ENCODE measurements at places on chromosomes 4 and X.

DNA sequence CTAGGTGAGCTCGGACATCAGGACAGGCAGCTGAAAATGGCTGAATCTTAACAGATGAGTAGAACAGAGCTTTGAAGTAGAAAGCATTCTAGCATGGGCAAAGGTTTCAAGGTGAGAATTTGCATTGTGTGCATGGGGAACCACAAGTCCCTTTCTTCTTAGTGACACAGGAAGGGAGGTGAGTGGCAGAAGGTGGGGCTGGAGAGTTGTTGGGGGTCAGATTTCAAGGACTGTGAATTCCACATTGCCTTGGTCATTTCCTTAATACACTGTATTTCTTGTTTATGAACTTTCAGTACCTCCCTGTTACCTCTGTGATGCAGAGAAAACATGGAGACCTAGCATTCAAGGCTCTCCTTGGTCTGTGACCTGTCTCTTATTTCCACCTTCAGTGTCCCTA, 4.1 kb downstream of the APEX2 start:
- no peak for DNase-seq

- DNase-seq: no peak
Measured at GRCh38 chr4:8319731-8320385, 50.3 kb downstream of the HTRA3 start.

- DNase-seq: peak; percentile 80
Measured at GRCh38 chrX:134604701-134605311, 53.5 kb downstream of the PLAC1 start.

GRCh38 chrX:131366407-131366806, 77.3 kb upstream of the IGSF1 start:
- DNase-seq: no peak

DNA sequence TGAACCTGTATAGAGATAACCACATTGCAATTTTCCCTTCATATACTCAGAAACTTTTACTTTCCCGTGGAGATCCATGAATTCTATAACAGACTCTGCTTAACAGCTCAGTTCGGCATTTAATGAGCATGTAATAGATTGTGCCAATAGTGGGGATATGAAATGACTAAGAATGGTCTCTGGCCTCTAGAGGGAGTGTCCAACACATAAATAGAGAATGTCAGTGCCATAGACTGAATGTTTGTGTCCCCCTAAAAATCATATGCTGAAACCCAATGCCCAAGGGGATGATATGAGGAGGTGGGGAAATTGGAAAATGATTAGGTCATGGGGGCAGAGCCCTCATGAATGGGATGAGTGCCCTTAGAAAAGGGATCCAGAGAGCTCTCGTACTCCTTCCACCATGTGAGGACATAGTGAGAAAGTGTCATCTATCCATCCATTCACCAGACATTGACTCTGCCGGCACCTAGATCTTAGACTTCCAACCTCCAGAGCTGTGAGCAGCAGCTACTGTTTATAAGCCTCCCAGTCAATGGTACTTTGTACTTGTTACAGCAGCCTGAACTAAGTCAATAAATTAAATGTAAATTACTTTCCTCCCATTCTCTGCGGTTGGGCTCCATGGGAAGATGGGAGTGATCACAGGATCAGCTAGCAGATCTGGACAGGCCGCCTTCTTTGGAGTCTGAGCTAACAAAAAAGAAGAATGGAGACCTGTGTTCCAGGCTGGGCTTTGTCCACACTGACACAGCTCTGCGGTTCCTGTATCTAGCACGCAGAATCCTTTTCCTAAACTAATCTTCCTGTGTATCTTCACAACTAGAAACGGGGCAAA, 28.1 kb upstream of the HPSE start:
- DNase-seq: no peak

DNA sequence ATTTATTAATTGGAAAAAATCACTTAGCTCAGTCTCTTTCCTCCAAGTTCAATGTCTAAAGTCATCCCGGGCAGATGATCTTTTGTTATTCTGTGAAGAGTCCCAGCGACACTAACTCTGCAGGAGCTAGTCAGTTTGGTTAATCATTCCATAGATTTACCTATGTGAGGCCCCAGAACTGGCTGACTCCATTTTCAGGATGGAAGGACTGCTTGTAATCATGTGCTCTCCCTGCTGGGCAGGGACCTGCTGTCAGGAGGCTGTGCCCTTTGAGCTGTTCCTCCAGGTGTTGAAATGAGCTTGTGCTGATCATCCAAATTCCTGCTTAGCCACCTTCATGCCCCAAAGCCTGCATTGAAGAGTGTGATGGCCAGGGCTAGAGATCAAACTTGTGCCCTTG, 169.8 kb downstream of the NHS start:
- DNase-seq: no peak

DNA sequence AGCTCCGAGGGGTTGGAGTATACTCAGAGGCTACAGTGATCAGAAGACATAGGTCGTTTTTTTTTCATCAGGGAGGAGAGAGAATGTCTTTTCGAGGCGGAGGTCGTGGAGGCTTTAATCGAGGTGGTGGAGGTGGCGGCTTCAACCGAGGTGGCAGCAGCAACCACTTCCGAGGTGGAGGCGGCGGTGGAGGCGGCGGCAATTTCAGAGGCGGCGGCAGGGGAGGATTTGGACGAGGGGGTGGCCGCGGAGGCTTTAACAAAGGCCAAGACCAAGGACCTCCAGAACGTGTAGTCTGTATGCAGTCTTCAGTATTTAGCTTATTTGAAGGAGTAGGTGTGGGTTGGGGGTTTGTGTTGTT, 500 bp downstream of the GAR1 start:
- DNase-seq: no peak

- no peak for DNase-seq
Measured at GRCh38 chr4:185479507-185479971, 8.0 kb upstream of the CCDC110 start.

GRCh38 chr4:17328141-17328815, 183.6 kb downstream of the QDPR start:
- DNase-seq: no peak

- DNase-seq: no peak
Measured at GRCh38 chr4:84496706-84497503, 2.2 kb downstream of the NKX6-1 start.

DNA sequence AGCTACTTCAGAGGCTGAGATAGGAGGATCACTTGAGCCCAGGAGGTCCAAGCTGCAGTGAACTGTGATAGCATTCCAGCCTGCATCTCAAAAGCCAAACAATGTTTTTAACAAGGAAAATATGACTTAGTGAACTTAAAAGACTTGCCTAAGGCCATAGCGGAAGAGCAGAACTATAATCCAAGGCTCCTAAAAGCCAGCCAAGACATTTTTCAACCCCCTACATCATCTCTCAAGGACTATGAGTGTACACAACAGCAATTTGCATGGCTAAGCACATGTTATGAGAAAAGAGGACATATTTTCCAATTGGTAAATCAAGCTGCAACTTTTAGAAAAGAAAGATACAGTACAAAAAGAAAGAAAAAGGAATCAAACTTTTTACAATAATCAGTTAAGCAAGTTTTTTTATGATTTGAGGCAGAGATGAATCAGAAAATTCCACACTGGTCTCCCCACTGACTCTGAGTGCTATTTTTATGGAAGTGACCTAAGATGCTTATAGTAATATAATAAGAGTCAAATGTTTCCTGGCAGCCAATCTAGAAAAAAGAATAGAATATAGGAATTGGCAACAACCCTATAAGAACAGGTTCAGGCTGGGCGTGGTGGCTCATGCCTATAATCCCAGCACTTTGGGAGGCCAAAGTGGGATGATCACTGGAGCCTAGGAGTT, 9.8 kb upstream of the ACOT9 start:
- DNase-seq: no peak

DNA sequence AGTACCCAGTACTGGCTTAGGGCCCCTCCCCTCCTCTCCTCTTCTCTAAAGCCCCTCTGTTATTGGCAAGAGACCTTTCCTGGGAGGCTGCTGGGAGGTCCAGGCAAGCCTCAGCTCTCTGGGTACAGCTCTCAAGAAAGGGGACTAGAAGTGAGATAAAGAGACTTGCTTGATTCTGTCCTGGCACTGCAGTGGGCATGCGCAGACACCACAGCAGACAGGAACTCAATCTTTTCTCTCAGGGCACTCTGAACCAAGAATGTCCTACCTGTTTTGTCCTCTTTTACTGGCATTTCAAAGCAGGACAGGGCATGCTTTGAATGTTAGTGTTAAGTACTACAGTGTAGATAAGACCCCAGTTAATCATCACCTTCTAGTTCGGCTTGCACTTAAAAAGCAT, 74.9 kb downstream of the NYX start:
- DNase-seq: no peak

- no peak for DNase-seq
Measured at GRCh38 chr4:128394778-128395177, 107.2 kb upstream of the PGRMC2 start.

GRCh38 chr4:183099537-183100297, 660 bp downstream of the WWC2 start:
- DNase-seq: no peak

GRCh38 chr4:181957088-181957487, 286.1 kb upstream of the TENM3 start:
- no peak for DNase-seq

- DNase-seq: no peak
Measured at GRCh38 chrX:134513091-134513490, 53.1 kb downstream of the HPRT1 start.

- DNase-seq: no peak
Measured at GRCh38 chr4:5999830-6000365, 18.3 kb downstream of the C4orf50 start.

DNA sequence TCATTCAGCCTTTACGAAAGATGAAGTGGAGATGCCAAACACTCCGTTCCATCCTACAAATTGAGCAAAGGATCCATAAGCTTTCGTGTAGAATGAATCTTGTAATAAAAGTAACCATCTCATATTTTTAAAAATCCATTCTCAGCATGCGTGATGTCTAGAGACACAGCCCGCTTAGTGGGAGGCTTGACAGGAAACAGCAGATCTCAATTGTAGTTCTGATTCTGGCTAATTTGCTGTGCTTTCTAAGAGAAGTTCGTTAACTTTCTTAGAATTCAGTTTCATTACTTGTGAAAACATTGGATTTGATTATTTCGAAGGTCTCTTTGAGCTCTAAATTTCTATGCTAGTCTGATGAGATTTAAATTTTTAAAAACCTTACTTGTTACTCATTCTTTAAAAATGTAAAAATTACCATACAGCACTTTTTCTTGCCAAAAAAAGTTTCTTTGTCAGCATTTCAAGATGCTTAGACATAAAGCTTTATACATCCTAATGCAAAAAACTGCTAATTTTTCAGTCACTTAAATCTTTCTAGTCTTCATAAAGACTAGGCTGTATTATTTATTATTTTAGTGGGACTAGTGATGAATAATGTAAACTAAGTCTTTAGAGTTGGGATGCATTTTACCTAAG, 66.9 kb upstream of the NEIL3 start:
- no peak for DNase-seq

- DNase-seq: no peak
Measured at GRCh38 chrX:36087366-36087765, 167.8 kb downstream of the CFAP47 start.

- no peak for DNase-seq
Measured at GRCh38 chrX:1212532-1212931, at the start of gene CRLF2. Gene CRLF2, minus strand, starts transcription at chrX:1212649. Its CDS starts 15 bp downstream, at chrX:1212634.

DNA sequence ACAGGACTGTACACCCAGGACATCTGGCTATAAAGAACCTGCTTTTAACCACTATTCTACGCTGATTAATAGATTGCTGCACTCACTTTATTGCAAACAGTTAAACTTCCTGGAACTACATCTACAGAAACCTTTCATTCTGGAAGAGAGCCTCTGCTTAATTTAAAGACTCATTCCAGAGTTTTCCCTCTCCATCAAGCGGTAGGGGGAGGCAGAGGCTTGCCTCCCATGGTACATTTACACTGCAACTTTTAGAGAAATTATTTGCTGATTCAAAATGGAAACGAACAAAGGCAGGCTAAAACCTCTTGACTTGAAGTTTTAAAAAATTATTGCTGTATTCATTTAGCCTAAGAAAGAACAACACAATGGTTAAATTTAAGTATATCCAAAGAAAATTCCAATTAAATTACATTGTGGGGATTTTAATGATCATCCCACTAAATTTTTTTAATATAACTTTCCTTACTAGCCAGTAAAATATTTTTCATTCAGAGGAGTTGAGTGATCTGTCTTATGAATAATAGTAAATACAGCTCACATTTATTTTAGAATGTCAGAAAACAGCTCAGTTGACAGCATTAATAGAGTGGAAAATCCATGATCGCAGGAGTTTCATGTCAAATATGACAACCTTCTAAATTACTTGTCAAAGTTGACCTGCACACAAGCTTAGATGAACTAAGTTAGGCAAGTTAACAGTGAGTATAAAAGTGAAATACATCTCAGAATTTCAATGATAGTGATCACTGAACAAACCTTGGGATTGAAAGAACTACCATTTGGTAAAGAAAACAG, 46.3 kb upstream of the PCDH10 start:
- DNase-seq: no peak

- no peak for DNase-seq
Measured at GRCh38 chrX:150226223-150226965, 136.7 kb upstream of the MAMLD1 start.

DNA sequence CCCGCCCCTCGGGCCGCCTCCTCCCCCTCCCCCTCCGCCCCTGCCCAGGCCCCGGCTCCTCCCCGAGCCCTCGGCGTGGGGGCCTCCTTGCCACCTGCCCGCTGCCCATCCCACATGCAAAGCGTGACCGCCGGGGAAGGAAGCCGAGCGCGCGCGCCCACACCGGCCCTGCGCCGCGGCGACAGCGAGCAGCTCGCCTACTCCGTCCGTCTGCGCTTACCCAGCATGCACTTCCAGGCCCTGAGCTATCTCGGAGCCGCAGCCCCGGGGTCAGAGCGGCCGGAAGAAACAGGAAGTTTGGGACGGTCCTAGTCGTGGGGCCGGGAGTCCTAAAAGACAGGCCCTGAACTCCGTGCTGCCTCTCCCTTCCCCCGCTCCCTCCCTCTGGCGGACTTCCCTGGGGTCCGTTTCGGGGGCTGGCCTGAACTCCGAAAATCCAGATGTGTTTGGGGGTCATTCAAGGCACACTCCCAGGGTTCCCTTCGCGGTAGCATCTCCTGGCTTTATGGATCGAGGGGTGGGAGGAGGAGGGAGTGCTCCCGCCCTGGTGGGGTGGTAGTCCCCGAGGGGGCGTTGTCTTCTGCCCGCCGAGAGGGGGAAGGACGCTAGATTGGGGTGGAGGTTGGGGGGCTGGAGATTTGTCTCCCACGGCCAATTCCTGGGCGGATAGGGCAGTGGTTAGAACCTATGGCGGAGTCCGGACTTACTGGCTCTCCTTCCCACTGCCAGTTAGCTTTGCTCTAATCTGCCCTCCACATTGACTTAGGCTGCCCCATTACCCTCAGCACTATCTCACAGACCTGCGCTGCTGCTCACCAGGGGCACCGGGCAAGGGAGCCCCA, 25.0 kb upstream of the BCORL1 start:
- DNase-seq: no peak

- no peak for DNase-seq
Measured at GRCh38 chr4:81482326-81482725, 10.6 kb upstream of the RASGEF1B start.

- DNase-seq: no peak
Measured at GRCh38 chr4:23001478-23001877, 308.7 kb downstream of the GBA3 start.

All from NCI-H1092 (cell line).